ENCODE measurements at places on chromosomes 12 and 14.

DNA sequence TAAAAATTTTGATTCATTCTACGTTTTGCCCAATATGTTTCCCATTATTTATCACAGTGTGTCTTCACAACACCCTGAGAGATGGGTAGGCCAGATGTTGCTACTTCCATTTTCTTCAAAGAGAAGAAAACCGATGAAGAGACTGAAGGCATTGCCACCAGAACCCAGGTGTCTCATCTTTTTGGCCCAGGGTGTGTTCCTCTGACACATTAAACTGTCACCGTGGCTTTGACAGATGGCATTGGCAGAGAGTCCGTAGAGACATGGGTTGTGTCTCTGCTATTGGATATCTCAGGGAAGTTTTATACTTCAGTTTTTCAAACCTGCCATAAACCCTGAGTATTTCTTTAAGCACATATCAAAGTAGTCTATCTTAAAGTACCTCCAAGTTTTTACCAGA, 11.3 kb upstream of the NUDT4 start:
- no peak for DNase-seq

DNA sequence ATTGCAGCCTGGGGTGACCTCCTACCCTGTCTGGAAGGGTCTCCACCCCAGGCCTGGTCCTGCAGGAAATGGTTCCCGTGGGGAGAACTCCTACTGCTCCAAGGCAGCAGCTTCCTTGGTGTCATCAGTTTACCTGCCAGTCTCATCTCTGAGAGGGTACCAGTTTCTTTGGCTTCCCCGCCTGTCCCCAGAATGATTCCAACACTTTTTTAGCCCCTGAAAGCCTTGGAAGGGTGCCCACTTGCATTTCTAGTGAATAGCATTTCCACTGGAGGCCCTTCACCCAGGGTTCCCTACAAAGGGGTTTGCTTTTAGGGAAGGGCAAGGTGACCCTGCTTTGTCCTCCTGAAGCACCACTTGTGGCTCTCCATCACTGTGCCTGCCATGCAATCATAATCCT, 284.3 kb downstream of the ZFP36L1 start:
- DNase-seq = no peak

DNA sequence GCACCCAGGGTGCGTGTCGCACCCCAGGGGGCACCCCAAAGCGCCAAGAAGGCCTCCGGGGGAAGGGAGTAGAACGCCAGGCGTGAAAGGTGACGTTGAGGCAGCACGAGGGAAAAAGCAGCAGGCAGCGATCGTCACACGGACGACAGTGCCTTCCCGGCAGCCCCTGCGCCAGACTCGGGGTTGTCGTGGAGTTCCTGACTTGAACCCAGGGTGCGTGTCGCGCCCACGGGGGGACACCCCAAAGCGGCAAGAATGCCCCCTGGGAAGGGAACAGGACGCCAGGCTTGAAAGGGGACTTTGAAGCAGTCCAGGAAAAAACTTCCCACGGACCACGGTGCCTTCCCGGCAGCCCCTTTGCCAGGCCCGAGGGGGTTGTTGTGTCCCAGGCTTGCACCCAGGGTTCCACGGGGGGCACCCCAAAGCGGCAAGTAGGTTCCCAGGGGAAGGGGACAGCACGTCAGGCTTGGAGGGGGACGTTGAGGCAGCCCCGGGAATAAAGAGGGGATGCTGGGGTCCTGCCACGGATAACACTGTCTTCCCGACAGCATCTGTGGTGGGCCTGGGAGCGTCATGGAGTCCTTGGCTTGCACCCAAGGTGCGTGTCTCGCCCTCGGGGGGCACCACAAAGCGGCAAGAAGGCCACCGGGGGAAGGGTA, 159.2 kb upstream of the ALG10B start:
- DNase-seq = no peak

DNA sequence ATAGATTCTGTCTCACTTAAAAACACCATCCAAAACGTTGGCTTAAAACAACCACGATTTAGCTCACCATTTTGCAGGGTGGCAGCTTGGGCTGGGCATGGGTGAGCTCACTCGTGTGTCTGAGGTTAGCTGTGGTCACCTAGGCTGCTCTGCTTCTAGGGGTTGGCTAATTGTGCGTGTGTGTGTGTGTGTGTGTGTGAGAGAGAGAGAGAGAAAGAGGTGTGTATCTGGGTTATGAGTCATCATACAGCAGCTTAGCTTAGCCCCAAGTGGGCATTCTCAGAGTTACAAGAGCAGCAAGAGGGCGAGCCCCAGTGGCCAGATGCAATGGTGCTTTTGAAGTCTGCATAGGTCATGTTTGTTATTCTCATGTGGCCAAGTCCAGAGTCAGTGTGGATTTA, 6.0 kb downstream of the FBXW8 start:
- peak; percentile 77 for DNase-seq

DNA sequence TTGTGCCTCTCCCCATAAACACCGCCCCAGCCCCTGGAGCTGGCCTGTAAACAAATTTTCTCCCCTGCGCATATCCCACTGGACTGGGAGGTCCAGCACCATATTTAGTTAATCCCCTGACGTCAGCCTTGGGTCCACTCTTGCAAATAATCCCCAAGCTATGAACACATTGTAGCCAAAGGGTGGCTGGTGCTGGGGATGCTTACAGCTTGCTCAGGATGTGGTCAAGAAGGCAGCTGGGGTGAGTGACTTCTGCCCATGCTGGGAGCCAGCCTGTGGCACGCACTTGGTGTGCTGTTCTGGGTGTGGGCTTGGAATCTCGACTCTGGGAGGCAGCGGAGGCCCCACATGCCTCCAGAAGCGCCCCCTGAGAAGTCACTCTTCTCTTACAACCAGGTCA, 32.1 kb downstream of the CMKLR1 start:
- DNase-seq = no peak

DNA sequence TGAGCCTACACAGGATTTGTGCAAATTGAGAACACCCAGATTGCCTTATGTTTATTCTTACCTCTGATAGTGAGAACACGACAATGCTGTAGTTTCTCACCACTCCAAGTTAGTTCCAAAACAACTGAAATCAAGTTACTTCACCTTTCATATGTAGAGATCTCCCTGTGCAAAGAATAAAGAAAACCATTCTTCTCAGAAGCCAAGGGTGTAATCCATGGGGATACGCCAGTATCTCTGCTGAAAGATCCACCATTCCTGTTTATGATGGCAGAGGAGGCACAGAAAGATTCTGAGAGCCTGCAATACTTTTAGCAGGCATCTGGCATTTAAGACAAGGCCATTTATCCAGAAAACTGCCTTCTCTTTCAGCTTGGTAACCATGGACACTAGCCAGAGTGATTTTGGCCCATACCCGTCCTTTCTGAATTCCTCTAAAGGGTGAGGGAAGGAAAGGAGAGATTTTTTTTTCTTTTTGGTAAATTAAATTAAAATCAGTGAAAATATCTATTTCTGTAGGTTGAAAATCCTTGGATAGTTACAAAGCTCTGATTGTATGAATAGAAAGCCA, 355.4 kb upstream of the FAR2 start:
- DNase-seq = no peak

DNA sequence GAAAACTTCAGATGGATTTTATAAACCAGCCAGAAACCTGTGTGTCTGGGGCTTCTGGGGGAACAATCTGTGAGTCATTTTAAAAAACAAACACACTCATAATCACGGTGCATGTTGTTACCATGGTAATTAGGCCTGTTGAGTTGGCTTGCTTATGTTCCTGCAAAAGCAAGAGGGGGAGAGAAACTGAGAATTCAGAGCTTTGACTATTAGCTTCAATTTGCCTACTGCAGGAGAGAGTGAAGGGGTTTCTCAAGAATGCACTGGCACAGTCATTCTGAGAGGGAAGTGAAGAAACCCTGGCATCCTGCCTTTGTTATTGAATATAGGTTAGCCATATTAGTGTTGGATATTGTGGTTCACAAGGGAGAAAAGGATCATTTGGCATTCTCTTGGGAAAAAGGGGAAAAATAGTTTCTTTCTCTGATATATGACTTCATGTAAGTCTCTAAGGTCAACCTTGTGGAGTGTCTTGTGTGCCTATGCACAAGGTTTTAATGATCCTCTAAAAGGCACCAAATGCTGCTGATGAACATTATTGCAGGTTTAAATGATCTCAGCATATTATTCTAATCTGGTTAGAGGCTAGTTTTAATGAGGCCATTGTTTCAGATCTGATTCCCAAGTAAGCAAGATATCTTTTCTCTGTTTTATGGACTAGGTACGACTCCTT, 12.9 kb downstream of the GNG2 start:
- DNase-seq = no peak

- DNase-seq = no peak
Measured at GRCh38 chr12:89565002-89565401, 39.2 kb upstream of the POC1B start.

DNA sequence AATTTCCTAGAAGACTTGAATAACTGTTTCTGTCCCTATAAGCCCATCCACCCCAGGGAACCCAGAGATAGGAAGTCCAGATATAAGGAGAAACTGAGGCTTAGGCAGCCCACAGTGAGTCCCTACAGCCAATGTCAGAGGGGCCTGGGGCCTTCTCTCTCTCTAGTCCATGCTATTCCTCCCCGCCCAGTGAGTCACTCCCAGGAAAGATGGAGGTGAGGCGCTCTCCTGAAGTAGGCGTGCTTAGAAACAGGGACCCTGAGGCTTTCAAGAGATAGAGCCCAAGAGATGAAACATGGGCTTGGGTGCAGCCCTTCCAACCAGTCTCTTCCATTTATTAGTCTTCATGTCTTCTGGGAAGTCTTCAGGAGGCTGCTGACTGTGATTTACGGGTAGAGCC, 2.3 kb upstream of the SMUG1 start:
- DNase-seq = no peak

Measured in activated gamma-delta T cell treated with Interleukin-2 at 50 U/mL for 16 hours (primary cell).